ENCODE measurements at places on chromosomes 7 and 10. TPM values are rescaled to one million over a fixed set of nuclear protein-coding genes. Genes with fewer than 3 reads are reported as not detected.

- DNase-seq, result no peak
Measured at GRCh38 chr7:143848192-143848591, 53.8 kb downstream of the TCAF1 start.

DNA sequence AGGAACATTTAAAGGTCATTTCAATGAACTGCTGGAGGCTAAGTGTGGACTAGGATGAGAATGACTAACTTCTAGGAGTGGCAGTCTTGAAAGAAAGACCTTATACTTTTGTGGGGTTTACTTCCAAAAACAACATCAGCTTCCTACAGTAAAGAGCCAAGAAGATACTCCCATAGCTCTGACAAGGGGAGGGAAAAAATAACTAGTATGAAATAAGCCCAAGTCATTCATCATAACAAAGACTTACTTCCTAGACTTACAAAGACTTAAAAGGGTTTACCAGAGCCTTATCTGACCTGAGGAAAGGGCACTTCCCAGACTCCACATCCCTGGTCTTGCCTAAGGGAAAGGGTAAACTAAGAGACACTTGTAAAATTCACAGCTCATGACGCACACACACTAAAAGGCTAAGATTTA is 31.7 kb downstream of the ARHGAP12 start:
- DNase-seq, result peak; percentile 97

GRCh38 chr7:25711940-25712339 is 440.1 kb upstream of the NFE2L3 start:
- DNase-seq, result no peak

- DNase-seq, result no peak
Measured at GRCh38 chr10:50044941-50045664, 22.7 kb upstream of the WASHC2A start.

GRCh38 chr7:47536661-47537611 is 45.0 kb downstream of the TNS3 start:
- DNase-seq, result no peak

GRCh38 chr7:98565103-98565502 is 52.0 kb upstream of the NPTX2 start:
- DNase-seq, result no peak

DNA sequence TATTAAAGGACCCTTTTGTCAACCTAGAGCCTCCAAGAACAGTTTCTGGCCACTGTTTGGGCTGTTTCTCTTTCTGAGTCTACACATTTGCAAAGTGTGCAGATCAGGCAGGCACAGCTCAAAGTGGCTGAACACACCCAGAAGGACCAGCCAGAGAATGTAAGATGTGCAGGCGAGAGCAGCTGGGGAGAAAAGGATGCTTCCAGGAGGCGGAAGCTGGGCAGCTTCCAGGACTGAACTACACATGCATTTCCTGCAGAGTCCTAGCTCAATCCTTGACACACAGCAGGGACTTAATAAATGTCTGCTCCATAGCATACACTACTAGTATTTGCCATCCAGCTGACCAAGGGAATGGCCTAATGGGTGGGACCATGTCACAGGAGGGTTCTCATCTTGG is 70.9 kb downstream of the CTBP2 start:
- no peak for DNase-seq

DNA sequence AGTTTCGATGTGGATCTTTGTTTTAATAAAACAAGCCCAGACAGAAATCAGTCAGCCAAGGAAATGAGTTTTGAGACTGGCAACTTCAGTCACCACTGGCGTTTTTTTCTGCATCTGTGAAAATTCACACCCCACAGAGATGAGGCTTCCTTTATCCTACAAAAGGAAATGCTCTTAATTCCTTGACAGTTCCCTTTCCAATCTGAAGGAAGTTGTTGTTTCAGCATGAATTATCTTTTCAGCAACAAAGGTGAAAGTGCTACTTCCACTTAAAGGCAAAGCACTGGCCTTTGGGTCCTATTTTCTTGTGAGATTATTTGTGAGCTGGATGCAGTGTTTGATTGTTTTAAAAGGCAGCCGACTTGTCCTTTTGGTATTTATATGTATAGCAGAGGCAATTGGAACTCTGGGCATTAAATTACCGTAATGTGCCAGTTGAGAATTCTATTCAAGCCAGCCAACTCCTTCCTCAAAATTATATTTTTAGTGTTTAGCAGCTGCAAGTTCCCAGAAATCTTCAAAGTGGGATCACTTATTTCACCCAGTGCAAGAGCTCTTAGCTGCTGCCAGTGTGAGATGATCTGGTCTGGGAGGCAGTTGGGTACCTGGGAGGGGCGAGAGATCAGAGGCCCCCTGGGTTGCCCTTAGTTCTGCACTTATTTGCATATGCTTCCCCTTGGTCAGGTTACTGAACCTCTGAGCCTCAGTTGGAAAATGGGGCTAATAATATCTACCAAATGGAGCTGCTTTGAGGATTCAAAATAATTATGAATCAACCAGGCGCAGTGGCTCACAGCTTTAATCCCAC is 427.1 kb downstream of the GALNT17 start:
- DNase-seq, result no peak

DNA sequence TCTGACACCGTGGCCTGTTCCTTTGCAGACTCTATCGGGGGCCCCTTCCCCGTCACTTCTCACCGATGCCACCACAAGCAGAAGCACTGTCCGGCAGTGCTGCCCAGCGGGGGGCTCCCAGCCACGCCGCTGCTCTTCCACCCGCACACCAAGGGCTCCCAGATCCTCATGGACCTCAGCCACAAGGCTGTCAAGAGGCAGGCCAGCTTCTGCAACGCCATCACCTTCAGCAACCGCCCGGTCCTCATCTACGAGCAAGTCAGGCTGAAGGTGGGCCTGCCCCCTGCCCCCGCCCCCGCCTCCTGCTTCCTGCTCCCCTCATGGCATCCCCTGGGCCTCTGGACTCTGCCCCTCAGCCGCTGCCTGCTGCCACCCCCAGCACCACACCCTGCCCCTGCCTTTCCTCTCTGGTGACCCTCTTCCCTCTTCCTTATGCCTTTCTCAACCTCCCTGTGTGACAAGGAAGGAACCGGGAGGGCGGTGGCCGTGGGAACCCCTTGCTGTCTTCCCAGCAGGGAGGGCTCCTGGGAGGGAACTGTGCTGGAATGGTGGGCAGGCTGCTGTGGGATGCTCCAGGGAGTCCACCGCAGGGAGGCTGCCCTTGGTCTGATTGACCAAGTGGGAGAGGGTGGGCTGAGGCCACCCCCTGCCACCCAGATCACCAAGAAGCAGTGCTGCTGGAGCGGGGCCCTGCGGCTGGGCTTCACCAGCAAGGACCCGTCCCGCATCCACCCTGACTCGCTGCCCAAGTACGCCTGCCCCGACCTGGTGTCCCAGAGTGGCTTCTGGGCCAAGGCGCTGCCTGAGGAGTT is 77.5 kb downstream of the NEURL1 start:
- no peak for DNase-seq

GRCh38 chr10:112131996-112132395 is 51.6 kb downstream of the GPAM start:
- DNase-seq, result no peak

DNA sequence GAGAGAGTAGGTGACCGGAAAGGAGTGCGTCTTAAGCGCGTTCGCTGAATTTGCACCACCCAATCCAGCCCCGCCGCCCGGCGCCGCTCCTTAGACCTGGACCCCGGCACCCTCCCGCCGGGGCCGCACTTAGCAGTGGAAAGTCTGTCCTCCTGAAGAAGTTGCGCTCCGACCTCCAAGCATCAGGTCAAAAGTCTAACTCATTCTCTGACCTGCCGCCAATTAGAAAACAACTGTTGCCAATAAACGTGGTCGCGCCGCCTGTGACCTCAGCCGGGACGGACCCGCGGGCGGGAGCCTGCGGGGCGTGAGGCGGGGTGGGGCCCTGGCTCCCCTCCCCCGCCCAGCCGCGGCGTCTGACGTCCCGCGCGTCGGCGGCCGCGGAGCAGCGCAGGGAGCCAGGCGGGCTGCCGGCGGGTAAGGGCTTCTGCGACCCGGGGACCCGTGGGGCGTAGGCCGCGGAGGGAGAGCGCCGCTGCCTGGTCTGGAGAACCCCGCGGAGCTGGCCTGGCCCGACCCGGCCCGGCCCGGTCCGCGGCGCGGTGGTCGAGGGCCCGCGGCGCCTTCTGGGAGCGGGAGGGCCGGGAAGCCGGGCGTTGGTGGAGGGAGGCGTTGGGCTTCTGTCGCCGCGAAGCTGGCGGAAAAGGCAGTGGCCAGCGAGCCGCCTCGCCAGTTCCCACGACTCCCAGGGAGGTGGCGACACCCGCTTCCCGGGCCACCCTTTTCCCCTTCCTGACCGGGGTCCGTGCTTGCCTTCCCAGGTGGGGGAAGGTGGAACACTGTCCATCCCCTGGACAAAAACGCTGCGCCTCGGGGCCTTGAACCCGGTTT is at the start of gene BCAP29:
TSS of gene BCAP29 (plus strand) at position 362 of the 831 bp plus-strand sequence. CDS start 527 bp downstream, outside the sequence.
- DNase-seq, result peak; percentile 79

- no peak for DNase-seq
Measured at GRCh38 chr10:126073606-126074005, 177.2 kb downstream of the FANK1 start.

- DNase-seq, result peak; percentile 86
Measured at GRCh38 chr7:134750083-134751062, 29.1 kb upstream of the CALD1 start.

- no peak for DNase-seq
Measured at GRCh38 chr10:20228729-20229128, 412.5 kb downstream of the PLXDC2 start.

GRCh38 chr10:30736685-30737232 is 107.2 kb upstream of the LYZL2 start:
- DNase-seq, result no peak

GRCh38 chr10:132634241-132634946 is 96.8 kb downstream of the INPP5A start:
- peak; percentile 19 for DNase-seq

- no peak for DNase-seq
Measured at GRCh38 chr7:44367475-44368043, 42.2 kb upstream of the CAMK2B start.

GRCh38 chr10:6624392-6624791 is 44.3 kb upstream of the PRKCQ start:
- DNase-seq, result no peak

DNA sequence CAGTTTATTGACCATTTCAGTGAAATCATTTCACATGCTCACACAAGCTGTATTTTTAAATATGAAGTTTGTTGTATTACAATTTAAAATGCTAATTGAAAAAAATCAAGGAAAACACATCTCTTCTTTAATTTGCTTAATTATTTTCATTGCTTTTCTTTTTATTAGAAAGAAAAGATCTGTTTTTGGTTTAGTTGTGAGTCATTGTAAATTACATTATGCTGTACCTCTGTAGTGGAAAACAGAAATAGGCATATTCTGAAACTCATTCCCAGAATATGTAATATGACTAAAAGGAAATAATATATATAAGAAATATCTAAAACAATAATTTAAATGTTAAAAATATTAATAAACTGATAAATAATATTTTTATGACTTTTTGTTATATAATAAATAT is 161.9 kb downstream of the HGF start:
- no peak for DNase-seq

DNA sequence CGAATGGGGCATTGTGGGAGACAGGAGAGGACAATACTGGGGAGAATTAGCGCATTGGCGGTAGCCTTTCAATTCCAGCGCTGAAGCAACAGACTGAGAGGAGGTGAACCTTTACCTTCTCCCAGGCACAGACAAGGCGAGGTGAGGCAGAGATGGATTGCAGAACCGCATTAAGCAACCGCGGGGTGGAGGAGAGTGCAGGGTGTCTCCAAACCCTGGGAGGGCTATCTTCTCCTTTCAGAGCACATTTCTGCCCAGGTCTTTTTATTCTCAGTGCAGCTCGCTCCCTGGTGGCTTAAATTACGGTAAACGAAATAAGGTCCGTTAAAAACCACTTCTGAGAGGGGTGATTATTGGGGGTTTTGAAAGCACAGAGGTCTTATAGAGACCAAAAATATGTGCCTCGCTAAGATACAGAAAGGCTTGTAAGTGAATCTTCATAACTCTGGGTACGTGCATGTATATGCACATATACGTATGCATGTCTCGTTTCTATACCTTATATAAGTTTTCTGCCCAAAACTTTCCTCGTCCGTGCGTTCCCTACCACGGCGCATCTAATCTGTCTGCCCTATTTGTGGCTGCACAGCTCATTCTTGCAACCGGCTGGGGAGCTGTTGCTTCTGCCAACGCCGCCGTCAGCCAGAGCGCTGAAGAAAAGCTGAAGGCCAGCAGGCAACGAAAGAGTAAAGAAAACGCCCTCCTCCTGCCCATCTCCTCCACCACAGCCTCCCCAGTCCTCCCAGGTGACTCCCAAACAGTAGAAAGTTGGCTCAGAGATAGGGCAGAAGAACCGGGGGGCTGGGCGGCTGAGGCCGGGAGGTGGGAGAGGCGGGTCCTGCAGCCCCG is 895 bp upstream of the ZNF804B start:
- no peak for DNase-seq

- no peak for DNase-seq
Measured at GRCh38 chr10:60384011-60384410, 5.7 kb downstream of the ANK3 start.

- DNase-seq, result no peak
Measured at GRCh38 chr7:92653136-92653535, 62.9 kb upstream of the FAM133B start.

PDK4 gene
- 331 TPM for total RNA-seq

MDFIC gene
- total RNA-seq, result 30.8 TPM

IL15RA gene
- total RNA-seq, result 0.24 TPM

KIAA1217 gene
- 1.5 TPM for total RNA-seq

CCDC3 gene
- total RNA-seq, result 0.19 TPM

OR2AE1 gene
- total RNA-seq, result not detected

SGCE gene
- total RNA-seq, result 69.9 TPM

NEUROD6 gene
- total RNA-seq, result not detected

GTF2IRD1 gene
- total RNA-seq, result 3.8 TPM

CHAT gene
- total RNA-seq, result not detected

All from SK-MEL-5 (cell line).